ENCODE measurements at places on chromosomes 2 and 18.
A peak's percentile ranks its signal among the peaks of the same experiment; 100 is the strongest.

DNA sequence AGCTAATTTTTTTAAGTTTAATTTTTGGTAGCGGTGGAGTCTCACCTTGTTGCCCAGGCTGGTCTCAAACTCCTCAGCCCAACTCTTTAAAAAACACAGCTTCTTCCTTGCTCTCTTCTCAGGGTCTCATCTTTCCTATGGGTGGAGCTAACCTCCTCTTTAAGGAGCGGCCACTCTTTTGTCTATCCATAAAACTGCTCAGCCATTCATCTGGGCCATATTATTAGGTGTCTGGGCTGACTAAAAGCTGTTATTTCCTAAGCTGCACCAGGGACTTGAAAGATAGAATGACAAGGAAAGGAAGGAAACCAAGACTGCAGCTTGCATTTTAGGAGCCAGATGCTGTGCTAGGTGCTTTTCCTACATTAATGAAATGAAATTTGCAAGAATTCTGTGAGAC lies 35.8 kb upstream of the THOC1 start:
- DNase-seq: no peak

GRCh38 chr2:241033336-241033987 lies 35.0 kb downstream of the SNED1 start:
- DNase-seq: no peak

GRCh38 chr2:6728156-6728555 lies 137.6 kb downstream of the CMPK2 start:
- DNase-seq: no peak

- no peak for DNase-seq
Observed at GRCh38 chr2:47528874-47529273, 125.9 kb downstream of the MSH2 start.

GRCh38 chr2:186637497-186637800 lies 47.6 kb downstream of the ITGAV start:
- DNase-seq: no peak

- DNase-seq: no peak
Observed at GRCh38 chr2:165568361-165568760, 98.9 kb downstream of the CSRNP3 start.

DNA sequence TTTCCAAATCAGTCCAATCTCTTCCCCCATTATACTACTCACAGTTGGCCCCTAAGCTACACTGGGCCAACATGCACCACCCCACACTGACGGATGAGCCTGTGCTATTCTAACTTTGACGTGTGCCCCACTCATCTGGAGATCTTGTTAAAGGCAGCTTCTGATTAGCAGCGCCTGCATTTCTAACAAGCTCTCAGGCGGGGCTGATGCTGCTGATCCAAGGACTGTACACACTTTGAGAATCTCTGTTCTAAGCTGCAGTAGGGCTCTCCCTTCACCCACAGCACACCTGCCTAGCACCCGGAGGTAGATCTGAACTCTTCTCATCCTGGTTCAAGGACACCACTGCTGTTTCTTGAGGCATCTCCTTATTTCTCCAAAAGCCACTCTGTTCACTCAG lies 200.7 kb downstream of the SLC4A3 start:
- DNase-seq: no peak

DNA sequence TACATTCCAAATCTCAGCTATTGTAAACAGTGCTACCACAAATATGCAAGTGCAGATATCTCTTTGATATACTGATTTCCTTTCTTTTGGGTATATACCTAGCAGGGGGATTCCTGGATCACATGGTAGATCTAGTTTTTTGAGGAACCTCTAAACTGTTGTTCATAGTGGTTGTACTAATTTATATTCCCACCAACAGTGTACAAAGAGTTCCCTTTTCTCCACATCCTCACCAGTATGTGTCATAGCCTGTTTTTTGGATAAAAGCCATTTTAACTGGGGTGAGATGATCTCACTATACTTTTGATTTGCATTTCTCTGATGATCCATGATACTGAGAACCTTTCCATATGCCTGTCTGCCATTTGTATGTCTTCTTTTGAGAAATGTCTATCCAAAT lies 6.3 kb upstream of the CCNT2 start:
- no peak for DNase-seq

DNA sequence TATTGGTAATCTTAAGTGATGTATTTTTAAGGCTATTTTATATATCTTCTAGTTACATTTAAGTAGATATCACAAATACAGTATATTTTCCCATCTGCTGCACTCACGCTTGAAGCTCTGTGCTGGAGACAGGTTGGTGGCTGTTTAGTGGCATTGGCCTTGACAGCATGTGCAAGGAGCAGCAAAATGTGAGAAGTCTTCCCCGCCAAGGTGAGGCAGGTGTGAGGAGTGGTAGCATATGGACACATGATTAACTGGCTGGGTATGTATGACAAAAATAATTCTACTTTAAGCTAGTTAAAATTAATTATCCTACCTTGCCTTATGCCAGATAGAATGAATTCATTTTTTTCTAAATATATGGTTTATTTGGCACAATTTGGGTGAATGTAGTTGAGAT lies 117.2 kb downstream of the CCDC102B start:
- DNase-seq: no peak

DNA sequence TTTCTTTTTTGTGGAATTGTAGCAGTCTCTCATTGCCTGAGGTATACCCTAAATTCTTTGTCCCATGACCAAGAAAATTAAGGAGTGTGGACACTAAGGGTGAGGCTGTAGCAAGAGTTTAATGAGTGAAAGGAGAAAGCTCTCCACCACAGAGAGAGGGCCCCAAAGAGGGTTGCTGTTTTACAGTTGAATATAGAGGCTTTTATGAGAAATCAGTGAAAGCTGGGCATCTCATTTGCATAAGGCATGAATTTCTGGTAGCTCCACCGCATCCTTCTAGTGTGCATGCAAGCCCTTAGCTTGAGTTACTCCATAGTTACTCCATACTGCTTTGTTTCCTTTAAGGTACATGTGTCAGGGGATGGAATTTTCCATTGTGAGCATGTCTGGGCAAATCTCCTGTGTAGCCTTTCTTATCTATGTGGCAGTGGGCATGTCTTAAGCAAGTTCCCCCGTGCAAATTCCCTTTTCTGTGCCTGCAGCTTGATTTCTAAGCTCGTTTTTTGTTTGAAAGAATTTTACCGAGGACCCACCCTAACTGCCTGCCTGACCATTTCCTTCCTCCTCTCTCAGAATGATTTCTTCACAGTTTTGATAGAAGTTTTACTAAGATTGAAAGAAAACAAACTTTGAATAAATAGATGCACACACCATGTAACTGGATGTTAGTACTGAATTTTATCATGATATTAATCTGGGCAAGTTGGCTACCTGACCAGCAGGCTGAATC lies 218.9 kb downstream of the PARD3B start:
- DNase-seq: no peak

- DNase-seq: no peak
Observed at GRCh38 chr2:100765481-100765880, 54.5 kb upstream of the NPAS2 start.

DNA sequence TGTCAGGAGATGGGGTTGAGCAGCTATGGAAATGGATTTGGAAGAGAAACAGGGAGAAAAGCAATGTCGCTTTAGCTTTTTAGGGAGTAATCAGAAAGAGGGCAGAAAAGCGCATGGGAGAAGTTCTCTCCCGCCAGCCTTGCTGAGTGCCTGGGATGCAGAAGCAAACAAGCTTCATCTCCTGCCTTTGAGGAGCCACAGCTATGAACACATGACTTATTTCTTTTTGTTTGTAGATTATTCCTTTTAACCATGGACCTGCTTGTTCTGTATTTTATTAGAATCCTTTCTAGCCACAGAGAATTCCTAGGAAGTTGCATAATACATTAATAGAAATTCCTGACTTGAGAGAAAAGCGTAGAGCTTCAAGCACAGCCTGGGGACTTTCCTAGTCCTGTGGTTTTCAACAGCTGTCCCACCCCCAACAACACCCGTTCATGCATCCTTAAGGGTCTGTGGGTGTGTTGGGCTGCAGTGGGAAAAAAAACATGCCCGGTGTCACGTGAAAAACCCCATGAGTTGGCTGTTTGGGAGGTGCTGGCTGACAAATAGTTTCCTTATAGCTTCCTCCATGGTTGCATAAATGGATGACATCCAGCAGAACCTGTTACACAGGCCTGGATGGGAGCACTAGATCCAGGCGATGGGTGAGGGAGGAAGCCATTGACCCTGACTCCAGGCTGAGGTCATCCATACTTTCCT lies 14.9 kb downstream of the SLC9A4 start:
- DNase-seq: no peak

DNA sequence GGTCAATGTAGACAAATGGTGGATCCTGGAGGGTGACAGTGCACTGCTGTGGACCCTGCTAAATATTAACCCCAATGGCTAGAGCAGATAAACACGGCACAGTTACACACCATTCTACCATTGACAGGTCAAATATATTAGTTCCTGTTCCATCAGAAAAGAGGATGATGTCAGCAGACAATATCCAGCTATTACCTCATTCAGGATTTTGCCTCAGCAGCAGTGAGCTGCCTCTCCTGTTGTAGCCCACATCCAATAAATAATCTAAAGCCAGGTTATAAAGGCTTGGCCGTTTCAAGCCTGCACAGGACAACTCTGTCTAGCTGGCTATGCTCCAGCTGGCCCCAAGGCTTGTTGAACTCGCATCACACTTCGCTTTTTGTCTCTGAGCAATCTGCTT lies 31.6 kb upstream of the NETO1 start:
- DNase-seq: no peak

- DNase-seq: no peak
Observed at GRCh38 chr18:70762812-70763211, 474.0 kb downstream of the SOCS6 start.

DNA sequence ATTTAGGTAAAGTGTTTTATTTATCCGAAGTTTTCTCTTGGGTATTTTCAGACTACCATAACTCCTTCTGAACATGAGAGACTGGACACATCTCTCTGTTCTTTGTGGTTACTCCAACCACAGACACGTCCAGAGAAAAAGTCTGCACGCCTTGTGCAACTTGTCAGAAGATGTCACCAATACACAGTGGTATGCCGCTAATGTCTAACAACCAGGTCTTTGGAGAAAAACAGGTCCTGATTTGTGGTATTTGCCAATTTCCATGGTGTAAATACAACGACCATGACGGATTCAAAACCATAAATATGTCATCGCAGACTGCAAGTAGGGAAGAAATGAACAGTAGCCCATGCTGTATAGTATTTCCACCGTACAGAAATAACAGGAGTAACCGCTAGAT lies 620.6 kb upstream of the ID2 start:
- DNase-seq: no peak

DNA sequence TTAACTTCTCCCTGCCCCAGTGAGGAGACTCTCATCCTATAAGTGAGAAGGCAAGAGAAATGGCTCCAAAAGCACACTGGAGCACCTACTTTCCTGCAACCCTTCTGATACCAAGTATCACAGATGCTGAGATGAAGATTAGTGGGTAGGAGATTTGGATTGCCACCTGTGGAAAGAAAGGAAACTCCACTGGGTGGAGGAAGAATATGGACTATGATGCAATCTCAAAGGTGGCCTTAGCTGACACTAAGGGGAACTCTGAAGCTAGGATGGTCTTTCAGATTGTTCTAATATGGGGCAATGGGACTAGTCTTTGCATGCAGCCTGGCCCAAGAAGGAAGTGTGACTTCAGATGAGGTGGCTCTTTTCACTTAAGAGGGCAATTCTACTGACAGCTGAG lies 21.6 kb downstream of the PRKRA start:
- no peak for DNase-seq

GRCh38 chr2:10424051-10424450 lies 24.1 kb downstream of the ODC1 start:
- DNase-seq: no peak

- no peak for DNase-seq
Observed at GRCh38 chr18:7927119-7927518, 360.0 kb downstream of the PTPRM start.

GRCh38 chr2:200575957-200576356 lies 9.9 kb upstream of the AOX1 start:
- no peak for DNase-seq

- DNase-seq: no peak
Observed at GRCh38 chr2:178627401-178627800, 147.1 kb downstream of the PLEKHA3 start.

GRCh38 chr18:61340148-61340547 lies 6.9 kb downstream of the CDH20 start:
- DNase-seq: no peak

DNA sequence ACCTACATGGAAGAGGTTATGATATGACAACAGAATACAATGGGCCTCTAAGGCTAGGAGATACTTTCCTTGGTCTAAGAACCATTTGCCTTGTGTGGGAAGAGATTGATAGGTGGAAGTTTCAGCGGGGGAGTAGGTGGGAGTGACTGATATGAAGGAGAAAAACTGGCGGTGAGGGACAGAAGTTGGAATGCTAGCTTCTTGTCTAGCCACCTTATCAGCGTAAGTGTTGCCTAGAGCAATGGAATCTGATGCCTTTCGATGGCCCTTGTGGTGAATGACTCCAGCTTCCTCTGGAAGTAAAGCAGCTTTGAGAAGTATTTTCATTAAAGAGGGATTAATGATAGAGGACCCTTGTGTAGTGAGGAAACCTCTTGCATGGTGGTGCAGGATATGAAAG lies 121.3 kb upstream of the GULP1 start:
- no peak for DNase-seq

GRCh38 chr2:142088058-142088568 lies 42.7 kb downstream of the LRP1B start:
- DNase-seq: no peak

DNA sequence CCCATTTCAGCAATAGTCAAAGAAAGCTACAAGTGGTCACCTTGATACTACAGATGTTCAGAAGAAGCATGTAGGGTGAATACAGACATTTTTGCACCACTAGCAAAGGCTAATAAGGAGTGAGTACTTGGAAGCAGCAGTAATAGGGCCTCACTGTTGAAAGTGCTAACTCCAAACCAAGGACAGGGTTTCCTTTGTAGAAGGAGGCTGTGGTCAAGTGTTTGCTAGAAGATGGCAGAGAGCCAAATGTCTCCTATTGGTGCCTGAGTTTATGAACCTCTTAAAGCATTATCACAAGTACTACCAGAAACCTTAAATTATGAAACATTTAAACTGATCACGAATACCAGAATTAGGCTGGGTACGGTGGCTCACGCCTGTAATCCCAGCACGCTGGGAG lies 308.1 kb downstream of the ZEB2 start:
- DNase-seq: no peak

DNA sequence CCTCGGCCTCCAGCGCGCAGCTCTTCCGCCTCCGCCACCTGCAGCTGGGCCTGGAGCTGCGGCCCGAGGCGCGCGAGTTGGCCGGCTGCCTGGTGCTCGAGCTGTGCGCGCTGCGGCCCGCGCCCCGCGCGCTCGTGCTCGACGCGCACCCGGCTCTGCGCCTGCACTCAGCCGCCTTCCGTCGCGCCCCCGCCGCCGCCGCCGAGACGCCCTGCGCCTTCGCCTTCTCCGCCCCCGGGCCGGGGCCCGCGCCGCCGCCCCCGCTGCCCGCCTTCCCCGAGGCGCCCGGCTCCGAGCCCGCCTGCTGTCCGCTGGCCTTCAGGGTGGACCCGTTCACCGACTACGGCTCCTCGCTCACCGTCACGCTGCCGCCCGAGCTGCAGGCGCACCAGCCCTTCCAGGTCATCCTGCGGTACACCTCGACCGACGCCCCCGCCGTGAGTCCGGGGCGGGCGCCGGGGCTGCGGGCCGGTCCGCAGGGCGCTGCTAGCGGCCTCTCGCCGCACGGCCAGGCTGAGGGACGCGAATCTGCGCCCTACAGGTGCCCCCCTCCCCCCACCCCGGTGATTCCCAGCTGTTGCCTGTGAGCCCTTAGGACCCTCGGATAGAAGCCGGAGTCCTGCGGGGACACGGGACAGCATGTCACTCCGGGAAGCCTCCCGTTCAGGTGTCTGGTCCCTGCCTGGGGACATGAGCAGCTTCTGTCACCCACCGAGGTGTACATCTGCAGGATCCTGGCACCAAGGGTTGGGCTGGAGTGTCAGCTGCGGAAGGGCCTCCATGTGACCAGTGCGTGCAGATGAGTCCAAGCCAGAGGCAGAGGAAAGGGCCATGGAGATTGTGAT lies 616 bp downstream of the RNPEPL1 start:
- DNase-seq: peak; percentile 63

Measured in naive thymus-derived CD8-positive, alpha-beta T cell (primary cell).